T-helper 17 cell (primary cell): ENCODE measurements at places on chromosomes 12 and 14.

- DNase-seq = no peak
Observed at GRCh38 chr12:114263056-114263805, 142.7 kb downstream of the TBX5 start.

- DNase-seq = no peak
Observed at GRCh38 chr12:124685689-124686369, 118.4 kb upstream of the NCOR2 start.

GRCh38 chr14:25308244-25308643 lies 258.3 kb upstream of the STXBP6 start:
- DNase-seq = no peak

DNA sequence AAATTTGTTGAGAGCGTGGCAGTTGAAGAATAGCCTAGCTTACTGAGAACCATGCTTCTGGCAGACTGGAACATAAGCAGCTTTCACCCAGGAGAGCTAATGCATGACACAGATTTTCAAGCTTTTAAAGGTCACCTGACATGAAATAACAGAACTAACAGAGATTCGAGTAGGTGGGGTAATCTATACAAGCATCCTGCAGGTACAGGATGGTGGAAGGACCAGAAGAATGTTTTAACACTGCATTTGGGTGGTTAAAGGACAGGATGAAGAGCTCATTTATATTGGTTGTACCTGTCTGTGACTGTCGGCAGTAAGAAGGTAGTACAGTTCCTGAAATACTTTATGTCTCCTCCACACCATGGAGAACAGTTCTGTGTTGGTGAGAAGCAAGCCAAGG lies 8.9 kb downstream of the PELI2 start:
- no peak for DNase-seq
